ENCODE measurements at places on chromosomes 7 and 10.
A peak's percentile ranks its signal among the peaks of the same experiment; 100 is the strongest.

DNA sequence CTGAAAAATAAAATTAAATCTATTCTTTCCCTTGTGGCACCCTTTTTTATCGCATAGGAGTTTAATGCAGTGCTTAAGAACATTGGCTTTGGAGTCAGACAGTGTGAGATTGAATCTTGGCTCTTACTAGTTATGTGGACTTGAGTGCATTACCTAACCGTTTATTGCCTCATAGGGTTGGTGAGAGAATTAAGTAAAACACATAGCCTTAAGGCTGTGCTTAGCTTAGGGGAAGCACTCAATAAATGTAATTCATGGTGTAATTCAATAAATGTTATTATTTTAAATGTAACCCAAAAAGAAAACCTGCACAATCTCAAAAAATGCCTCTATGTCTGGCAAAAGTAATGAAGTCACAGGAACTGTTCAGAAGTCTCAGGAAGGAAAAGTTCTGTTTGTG is 2.7 kb downstream of the STK17A start:
- DNase-seq, result no peak

- DNase-seq, result no peak
These were observed 77.8 kb downstream of the JAZF1 start for GRCh38 chr7:28102797-28103196.

GRCh38 chr7:106561151-106561550 is 99.8 kb downstream of the CCDC71L start:
- DNase-seq, result no peak

DNA sequence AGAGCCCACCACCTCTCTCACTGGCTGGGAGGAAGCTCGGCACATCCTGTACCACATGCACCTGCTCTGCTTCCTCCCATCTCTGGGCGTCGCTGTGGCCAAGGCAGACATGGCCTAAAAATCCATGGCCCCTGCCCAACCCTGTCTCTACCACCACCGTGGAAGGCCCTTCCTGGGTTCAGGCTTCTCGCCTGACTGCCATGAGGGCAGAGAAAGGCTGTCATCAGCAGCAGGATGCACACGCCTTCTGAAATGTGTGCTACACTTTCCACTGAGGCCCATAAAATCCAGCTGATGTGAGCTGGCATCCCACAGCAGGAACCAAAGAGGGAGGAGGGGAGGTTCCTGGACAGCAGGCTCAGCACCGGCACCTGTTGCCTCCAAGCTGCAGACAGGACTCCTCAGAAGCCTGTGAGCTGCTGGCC is 93.4 kb downstream of the PTPRN2 start:
- DNase-seq, result no peak

DNA sequence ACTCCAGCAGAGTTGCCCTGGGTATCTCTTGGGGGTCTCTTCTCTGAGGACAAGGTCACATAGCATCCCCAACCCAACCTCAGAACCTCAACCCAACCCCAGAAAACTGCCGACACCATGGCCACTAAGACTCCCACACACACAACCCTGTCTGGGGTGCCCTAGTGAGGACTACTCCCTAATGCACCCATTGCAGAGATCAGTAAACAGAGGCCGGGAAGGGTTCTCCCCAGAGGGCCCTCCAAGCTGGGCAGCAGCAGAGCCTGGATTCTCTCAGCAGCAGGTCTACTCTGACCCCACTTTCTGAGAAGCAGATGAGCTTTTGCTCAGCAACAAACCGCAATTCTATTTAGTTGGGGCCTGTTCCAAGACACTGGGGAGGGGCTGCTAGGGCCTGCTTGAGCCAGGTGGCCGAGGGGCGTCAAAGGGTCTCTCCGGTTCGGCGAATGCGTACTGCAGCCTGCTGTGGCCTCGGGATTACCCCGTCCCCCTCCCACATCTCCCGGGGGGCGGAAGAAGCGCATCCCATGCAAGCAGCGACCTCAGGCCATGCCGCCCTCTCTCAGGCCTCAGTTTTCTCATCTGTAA is 828 bp downstream of the OGDHL start:
- no peak for DNase-seq

GRCh38 chr10:70367195-70367796 is 15.1 kb downstream of the LRRC20 start:
- no peak for DNase-seq

GRCh38 chr10:132146941-132147915 is 39.5 kb upstream of the DPYSL4 start:
- DNase-seq, result no peak

DNA sequence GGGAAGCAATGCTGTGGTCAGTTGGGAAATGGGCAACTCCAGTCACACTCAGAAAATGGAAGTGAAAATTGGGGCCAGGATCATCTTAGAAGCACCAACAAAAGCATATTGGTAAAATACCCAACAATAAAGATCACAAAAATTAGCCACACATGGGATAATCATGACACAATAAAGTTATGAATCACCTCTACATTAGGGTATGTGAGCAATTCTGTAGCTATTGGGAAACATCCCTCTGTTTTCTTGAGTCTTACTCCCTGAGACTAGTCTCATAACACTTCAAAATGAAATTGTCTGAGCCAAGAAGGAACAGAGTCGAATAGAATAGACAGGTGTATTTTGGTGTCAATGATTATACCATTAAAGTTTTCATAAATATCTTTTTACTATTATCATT is 178.3 kb downstream of the DYNC1I1 start:
- DNase-seq, result no peak

DNA sequence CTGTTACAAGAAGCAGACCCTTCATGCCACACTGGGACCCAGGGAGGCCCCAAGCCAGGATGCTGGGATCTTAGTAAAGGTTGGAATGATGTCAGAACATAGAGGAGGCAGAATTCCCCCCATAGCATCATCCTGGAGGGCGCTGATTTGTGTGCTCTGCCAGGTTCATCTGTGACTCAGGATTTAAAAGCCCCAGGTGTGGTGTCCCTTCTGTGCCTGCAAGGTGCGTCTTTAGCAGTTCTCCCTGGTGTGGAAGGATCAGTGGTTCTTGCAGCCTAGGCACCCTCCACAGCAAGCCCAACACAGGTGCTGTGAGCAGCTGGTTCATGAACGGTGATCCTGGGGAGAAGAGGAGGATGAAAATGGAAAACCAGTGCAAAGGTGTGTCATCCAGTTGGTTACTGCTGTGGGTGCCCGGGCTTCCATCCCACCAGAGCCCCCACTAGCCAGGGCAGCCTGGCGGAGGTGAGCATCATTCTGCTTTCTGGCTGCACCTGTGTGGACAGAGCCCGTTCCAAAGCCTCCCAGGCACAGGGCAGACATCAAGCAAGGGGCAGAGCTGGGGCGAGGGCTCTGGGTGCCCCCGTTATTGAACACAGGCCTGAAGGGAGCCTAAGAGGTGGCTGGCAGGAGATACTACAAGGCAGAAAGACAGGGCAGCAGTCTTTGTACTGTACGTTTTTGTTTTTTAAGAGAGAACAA is 49.5 kb downstream of the IKZF1 start:
- no peak for DNase-seq

DNA sequence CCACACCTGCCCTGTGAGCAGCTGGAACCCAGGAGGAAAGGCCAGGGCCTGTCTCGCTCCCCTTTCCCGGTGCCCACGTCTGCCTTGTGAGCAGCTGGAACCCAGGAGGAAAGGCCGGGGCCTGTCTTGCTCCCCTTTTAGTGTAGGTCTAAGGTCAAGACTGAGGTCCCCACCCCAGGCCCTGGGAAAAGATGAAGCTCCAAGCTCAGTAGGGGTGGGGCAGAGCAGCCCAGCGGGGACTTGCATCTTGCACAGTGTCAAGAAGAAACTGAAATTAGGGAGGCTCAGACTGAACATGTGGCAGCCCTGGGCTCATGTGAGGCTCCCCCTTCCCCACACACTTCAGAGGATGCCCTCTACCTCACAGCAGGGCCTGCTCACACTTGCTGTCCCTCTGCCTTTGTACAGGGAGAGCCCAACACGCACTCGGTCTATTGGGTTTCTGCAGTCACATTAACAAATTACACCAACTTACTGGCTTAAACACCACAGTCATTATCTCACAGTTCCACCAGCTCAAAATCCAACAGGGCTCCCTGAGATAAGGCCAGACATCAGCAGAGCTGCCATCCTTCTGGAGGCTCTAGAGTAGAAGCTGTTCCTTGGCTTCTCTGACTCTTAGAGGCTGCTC is 12.4 kb downstream of the POLL start:
- no peak for DNase-seq

- no peak for DNase-seq
These were observed 55.6 kb downstream of the OSBPL3 start for GRCh38 chr7:24924375-24924774.

- DNase-seq, result no peak
These were observed 3.9 kb downstream of the HMX3 start for GRCh38 chr10:123139521-123140163.

- no peak for DNase-seq
These were observed 9.1 kb downstream of the AHR start for GRCh38 chr7:17307558-17307957.

GRCh38 chr10:119051775-119052174 is 22.3 kb downstream of the NANOS1 start:
- no peak for DNase-seq

- DNase-seq, result no peak
These were observed 201.8 kb downstream of the NSUN6 start for GRCh38 chr10:18449611-18450026.

- DNase-seq, result no peak
These were observed 2.1 kb downstream of the ZNF394 start for GRCh38 chr7:99497766-99498545.

GRCh38 chr10:94546049-94546900 is 687 bp downstream of the HELLS start:
- no peak for DNase-seq

DNA sequence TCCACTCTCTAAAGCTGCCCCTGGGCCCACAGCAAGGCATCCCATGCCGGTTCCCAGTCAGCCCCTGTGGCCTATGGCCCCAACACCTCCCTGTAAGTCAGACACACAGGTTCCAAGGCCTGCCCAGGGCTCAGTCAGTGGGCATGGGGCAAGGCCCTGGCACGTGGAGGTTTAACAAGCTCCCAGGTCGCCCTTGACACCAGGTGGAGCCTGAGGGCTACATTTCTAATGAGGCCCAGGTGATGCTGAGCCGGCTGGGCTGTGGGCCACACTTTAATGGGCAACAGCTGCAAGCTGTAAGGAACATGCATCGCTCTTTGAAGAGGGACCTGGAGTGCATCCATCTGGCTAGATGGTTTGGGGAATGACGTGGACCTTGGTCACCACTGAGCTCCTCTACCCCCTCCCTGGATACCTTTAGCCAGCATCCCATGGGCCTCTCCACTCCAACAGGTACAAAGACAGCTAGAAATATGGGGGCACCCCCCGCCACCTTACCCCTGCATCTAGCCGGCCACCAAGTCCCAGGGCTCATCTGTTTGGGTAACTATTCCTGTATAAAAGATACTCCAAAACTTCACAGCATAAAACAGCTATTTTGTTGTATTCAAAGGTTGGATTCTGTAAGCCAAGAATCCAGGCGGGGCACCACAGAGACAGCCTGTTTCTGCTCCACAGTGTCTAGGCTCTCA is 122.5 kb downstream of the OAT start:
- no peak for DNase-seq

DNA sequence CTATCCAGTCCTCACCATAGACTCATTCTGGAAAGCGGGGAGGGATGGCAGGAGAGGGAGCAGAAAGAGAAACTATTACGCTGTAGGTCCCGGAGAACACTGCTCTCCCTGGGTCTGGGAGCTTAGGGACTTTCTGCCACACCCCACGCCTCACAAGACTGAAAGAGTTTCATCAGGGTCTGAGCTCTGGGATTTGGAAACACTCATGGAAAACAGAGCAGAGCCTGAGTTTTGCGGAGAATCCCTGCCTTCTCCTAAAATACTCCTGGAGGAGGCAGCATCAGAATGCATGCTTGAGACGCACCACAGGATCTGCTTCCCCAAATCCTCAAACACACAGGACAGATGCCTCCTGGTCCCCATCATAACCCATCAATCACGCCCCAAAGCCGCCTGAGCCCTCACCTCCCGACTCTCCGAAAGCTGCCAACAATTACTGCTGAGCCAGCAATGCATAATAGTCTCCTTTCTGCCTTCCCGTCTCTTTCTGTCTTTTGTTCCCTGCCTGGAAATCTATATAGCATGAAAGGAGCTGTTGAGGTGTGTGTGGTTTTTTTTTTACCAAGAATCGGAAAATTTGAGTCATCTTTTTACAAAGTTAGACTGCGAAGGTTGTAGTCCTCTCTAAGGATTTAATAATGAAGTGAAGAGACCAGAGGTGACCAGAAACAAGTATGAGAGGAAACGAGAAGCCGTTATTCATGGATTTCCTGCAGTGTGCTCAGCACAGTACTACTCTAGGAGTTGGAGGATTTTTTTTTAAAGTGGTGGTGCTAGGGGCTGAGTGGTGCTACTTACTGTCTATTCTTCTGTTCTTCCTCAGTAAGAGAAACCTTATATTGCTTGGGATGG is 37.7 kb downstream of the ASB13 start:
- DNase-seq, result no peak

GRCh38 chr10:132961787-132962622 is 19.6 kb upstream of the CFAP46 start:
- DNase-seq, result peak; percentile 62

GRCh38 chr10:79069325-79070080 is 737 bp downstream of the ZMIZ1 start:
- DNase-seq, result no peak

DNA sequence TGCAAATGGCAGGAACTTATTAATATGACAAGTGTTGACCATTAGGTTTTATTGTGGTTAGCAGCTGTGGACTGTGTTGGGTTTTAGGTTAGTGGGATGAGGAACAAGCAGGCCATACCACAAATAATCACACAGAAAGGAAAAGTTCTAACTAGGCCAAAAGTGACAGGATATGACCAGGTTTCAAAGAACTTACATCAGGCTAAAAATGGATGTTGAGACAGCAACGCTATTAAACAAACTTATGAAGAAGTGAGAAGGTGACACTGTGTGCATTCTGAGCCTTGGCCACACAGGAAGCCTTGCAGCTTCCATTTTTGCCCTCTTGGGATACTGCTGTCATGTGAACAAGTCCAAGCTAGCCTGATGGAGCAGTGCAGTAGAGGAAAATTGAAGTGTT is 568.8 kb downstream of the HTR7 start:
- no peak for DNase-seq

DNA sequence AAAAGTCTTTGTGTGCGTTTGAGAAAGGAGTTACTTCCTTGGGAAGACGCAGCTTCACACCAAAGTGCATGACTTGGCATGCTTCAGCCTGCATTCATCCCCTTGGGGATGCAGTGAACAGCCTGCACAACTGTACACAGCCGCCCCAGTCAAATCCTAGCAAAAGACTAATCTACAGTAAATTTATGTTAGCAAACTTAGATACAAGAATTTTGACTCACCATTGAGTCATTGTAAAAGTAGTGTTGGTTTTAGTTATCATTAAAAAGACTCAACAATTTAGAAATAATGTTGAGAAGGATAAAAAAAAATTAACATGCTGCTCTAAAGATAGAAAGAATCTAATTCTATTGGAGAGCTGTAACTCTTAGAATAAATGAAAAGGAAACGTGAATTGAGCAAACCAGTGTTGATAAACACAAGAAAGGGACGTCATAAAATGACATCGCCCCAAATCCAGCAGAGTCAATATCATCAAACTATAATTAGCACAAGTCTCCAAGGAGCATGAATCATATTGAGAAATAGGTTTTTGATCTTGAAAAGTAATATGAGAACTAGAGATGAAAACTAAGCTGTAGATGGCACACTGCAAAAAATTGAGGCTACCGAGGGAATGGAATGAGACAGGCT is 11.9 kb upstream of the OPTN start:
- no peak for DNase-seq

All from stimulated activated CD4-positive, alpha-beta T cell treated with anti-CD3 and anti-CD28 coated beads, Interleukin-2, amount 100 ng/mL, for 48 hours (primary cell).